Activated naive CD4-positive, alpha-beta T cell treated with anti-CD3 and anti-CD28 coated beads for 36 hours (primary cell): ENCODE measurements at places on chromosomes 6 and 20. TPM values are rescaled to one million over a fixed set of nuclear protein-coding genes. Genes with fewer than 3 reads are reported as not detected.

DNA sequence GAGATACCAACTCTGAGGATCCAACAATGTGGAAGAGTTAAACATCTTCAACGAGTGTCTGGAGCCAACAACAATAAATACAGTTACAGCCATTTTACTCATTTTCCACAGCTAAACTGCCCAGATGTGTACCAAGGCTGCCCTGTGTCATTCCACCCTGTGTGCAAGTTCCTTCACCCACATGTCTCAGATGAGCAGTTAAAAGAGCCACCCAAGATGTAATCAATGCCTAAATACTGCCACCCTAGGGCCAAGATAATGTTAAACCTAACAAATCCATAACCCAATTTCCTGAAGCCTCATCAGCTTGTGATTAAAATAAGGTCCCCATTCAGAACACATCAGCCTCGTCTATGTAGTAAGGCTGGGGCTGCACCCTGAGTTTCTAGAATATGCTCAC lies 59.9 kb downstream of the GMDS start:
- DNase-seq, result no peak

DNA sequence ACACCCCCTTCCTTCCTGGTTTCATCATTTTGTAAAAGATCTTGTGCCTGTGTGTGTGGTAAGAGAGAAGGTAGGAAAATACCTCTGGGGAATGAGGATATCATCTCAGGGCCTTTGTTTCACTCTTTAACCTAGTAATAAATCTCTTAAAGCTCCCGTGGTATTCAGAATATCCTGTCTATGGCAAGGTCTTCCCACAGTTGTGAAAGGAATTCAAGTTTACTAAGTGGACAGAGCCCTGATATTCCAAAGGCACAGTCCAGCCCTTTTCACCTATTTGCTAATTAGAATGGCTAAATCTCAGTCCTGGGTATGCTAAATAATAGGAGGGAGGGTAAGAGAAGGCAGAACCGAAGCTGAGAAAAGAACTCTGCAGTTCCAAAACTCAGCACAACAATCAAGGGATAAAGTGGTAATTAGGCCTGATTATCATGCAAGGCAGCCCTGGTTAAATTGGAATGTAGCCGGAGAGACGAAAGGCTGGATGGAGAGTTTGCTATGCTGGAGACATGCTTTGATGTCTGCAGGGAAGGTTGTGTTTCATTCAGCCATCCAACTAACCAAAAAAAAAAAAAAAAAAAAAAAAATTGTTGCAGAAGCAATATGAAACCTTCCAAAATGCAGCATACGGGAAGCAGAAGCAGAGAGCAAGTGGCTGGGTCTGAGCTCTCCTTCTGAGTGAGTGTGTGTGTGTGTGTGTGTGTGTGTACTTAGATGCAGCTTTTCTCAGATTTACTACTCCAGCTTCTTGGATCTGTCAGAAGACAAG lies 28.5 kb upstream of the PIM1 start:
- peak; percentile 44 for DNase-seq

GRCh38 chr6:14540810-14541540 lies 423.4 kb downstream of the CD83 start:
- DNase-seq, result no peak

DNA sequence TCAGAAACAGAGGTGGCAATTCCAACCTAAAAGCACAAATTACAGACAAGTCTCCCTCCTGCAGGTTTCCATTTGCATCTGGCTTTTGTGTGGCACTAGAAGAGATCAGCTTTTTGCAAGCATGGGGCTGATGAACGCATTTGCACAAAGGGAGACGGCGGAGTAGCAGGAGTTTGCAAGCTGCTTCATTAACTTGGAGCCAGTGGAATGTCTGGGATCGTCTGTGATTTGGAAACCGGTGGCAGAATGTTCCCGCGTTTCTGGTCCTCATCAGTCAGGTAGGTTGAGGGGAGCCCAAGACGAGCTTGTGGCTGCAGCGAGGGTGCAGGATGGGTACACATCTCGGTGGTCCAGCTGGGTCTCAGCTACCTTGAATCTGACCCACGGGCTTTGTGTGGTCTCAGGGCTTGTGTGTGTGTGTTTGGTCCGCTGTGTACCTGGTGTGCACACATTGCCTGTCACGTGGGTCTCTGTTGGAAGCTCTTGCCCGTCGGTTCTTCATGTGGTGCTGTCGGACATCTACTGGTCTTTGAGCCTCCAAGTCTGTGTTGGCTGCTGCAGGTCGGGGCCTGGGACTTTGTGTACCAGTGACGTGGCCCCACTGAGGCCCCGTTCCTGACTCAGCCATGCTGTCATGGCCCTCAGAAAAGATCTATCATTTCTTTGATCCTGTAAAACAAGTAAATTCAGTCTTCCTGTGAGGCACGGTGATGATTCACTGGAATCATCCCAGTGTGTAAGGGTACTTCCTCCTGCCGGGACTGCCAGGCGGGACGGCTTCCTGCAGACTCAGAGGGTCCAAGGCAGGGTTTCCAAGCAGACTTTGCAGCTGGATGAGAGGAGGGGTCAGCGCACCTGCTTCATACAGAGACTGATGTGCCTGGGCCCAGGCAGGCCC lies 12.4 kb upstream of the MYT1 start:
- no peak for DNase-seq

GRCh38 chr6:107690643-107691061 lies 133.5 kb downstream of the SCML4 start:
- no peak for DNase-seq

The ACOT13 gene
- 36.1 TPM for total RNA-seq

The DSP gene
- total RNA-seq, result not detected

The LY86 gene
- 2.0 TPM for total RNA-seq

The HLA-G gene
- total RNA-seq, result not detected

The FAM83B gene
- total RNA-seq, result not detected
